Endothelial cell (in vitro differentiated cells): ENCODE measurements at places on chromosomes 16 and 17.

- DNase-seq = no peak
These were observed 14.1 kb downstream of the COL1A1 start for GRCh38 chr17:50187394-50187725.

GRCh38 chr16:75012380-75013081, 13.7 kb downstream of the ZNRF1 start:
- DNase-seq = no peak

GRCh38 chr16:27355610-27356009, 41.8 kb downstream of the IL4R start:
- peak; percentile 52 for DNase-seq

DNA sequence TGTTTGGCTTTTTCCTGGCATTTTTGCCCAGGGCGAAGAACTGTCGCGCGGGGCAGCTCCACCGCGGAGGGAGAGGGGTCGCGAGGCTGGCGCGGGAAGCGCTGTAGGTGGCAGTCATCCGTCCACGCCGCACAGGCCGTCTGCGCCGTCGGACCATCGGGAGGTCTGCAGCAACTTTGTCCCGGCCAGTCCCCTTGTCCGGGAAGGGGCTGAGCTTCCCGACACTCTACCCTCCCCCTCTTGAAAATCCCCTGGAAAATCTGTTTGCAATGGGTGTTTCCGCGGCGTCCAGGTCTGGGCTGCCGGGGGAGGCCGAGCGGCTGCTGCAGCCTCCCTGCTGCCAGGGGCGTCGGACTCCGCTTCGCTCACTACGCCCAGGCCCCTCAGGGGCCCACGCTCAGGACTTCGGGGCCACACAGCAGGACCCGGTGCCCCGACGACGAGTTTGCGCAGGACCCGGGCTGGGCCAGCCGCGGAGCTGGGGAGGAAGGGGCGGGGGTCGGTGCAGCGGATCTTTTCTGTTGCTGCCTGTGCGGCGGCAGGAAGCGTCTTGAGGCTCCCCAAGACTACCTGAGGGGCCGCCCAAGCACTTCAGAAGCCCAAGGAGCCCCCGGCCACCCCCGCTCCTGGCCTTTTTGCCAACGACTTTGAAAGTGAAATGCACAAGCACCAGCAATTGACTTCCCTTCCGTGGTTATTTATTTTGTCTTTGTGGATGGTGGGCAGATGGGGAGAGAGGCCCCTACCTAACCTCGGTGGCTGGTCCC, 2.3 kb upstream of the CBX4 start:
- DNase-seq = no peak

- DNase-seq = no peak
These were observed 53.9 kb upstream of the ERN1 start for GRCh38 chr17:64183815-64184214.

DNA sequence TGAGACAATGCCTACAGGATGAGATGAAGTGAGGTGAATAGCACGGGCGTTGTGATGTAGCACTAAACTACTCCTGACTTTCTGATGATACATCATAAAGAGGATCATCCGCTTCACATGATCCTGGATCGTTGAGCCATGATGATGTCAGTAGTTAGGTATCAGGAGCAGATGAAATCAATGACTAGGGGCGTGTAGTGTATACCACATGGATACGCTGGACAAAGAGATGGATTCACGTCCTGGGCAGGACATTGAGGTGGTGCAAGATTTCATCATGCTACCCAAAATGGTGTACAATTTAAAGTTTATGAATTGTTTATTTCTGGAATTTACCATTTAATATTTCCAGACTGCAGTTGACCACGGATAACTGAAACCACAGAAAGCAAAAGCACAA, 156.6 kb downstream of the ANKFN1 start:
- no peak for DNase-seq

DNA sequence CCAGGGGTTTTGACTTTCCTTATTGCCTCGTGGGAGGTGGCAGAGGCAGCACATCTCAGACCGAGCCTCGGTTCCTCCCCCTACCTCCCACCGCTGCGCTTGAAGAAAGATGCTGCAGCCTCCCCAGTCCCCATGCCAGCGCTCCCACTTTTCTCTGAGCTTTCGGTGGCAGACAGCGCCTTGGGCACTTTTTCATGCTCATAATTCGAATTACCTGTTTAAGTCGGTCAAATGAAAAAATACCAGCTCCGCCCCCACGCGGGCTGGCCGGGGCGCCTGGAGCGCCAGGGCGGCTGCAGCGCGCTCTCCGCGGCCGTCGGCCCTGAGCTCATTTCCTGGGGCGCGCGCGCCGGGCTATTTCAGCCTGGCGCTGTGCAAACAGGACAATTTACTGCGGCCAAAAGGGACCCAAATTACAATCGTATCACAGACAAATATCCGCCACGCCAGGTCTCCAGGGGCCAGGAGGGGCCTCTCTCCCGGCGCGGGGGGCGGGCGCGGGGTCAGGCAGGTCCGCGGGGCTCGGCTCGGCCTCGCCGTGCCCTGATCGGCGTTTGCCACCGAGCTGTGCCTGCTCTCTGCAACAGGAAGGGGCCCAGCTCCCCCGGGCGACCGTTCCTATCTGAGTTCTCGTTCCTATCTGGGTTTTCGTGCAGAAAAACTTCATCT, 45.0 kb downstream of the SOST start:
- peak; percentile 51 for DNase-seq

- DNase-seq = no peak
These were observed 3.1 kb downstream of the EVI2A start for GRCh38 chr17:31318298-31318801.

GRCh38 chr17:66126231-66126630, 65.7 kb downstream of the CEP112 start:
- no peak for DNase-seq

DNA sequence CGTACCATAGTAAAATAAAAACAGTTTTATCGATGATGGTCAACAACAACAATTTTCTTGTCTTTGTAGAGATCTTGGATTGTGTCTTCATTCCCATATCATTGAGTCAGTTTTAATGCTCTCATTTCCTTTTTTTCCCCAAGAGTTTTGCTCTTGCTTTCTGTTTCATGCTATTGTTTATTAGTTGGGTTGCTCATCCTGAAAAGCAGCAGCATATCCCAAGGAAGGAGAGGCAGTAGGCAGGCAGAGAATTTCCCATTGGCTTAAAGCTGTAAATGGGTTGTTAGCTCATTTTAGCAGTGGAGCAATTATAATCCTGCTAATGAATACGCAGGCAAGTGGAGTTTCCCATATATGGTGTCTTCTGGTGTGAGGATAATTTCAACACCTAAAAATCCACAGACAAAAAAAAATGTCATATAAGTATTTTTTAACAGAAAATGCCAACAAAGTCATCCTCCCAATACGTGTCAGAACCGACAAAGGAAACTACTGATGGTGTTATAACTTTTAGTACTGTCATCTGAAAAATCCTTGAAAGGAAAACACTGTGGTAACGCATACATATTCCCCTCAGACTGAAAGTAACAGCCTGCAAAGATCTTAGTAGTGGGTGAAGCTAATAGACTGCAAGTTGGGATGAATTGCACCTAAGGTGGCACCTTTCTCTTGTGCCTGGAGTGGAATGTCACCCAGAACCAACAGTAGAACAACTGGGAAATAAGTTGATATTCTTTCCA, 218.3 kb downstream of the FTO start:
- no peak for DNase-seq

GRCh38 chr17:73430848-73431247, 119.0 kb upstream of the CDC42EP4 start:
- no peak for DNase-seq

- no peak for DNase-seq
These were observed 4.0 kb upstream of the LMF1 start for GRCh38 chr16:974611-975261.

- no peak for DNase-seq
These were observed 17.3 kb downstream of the BANP start for GRCh38 chr16:87968541-87968940.

DNA sequence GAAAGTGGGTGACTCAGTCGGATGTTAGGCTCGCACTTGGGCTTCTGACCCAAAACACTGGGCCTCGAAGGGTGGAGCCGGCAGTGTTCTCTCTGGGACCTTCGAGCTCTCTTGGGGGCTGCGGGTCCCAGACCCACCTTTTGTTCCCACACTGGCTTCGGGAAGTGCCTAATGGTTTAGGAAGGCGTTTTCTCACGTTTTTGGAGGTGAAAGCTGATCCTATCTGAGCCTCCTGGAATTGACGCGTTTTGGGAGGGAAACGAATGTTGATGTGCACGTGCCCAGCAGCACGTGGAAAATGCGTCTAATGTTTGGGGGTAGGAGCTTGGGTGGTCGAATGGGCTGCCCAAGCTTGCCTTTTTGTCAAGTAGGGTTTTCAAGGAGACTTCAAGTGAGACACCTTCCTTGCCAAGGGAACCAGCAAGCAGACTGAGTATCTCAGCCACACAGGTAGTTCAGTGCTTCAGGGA, 666 bp downstream of the HGS start:
- no peak for DNase-seq

DNA sequence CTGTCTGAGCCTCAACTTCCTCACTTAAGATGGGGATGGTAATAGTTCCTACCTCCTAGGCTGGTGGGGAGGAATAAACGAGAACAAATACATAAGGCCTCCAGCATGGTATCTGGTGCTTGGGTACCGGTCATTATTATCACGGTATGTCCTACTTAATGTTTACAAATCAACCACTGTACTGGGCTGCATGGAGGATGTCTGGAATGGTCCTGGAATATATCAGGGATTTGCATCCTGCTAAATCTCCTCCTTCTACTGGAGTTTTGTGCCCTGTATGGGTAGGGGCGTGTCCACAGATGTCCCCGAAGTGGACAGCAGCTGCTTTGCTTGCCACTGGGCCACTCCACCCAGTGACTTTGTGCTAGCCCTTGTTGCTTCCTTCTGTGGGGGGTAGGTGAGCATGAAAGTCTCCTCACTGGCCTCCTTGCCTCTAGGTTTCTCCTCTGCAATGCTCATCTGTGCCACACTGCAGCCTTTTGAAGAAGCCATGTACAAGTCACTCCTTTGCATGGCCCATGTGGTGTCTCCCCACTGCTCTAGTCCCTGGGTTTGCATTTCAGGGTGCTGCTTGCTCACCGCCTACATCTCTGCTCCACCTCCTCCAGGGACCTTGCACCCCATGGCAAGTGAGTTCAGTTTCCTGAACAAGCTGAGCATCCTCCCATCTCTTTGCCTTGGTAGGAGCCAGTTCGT, 2.2 kb upstream of the CMIP start:
- DNase-seq = no peak

GRCh38 chr16:89159066-89159849, 12.3 kb upstream of the CDH15 start:
- DNase-seq = no peak

- DNase-seq = no peak
These were observed 50.8 kb upstream of the ZCCHC14 start for GRCh38 chr16:87543436-87544191.

- DNase-seq = peak; percentile 30
These were observed 256.2 kb downstream of the FOXL1 start for GRCh38 chr16:86834451-86835035.

DNA sequence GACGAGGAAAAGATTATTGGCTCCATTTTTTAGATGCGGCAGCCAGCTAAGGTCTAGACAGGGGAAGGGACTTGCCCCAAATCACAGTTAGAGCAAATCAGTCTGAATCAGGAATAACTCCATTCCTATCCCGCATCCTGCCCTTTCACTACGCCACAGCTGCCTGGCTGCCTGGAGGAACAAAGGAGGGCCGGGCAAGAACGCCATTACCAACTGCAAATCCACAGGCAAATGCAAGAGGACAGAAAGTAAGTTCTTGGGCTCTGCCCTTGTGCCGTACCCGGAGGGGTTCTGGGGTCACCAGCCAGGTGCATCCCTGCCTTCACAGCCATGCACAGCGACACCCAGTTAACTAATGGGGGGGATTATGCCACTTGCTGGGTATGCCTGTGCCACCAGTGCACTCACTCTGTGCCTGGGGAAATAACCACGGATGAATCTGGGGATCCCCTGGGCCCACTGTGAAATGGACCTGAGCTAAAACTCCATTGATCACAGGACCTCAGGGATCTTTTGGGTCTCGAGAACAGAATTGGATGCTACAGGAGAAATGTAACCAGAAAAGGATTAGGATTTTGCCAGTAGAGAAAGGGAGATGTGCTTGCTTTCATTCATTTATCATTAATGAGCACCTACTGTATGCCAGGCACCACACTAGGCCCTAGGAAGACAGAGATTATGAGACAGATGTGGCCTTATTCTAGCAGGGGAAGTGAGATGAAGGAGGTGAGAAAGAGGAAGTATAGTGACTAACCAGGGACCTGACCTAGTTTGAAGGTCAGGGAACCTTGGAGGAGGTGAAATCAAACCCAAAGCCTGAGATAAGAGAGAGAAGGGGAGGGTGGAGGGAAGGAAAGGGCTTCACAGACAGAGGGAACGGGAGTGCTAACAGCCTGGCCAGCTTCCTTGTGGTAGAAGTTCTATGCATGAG, 17.7 kb downstream of the BCL7C start:
- DNase-seq = peak; percentile 25

- no peak for DNase-seq
These were observed 4.1 kb upstream of the SIRT7 start for GRCh38 chr17:81921996-81922565.

GRCh38 chr16:50301626-50302471, 35.5 kb downstream of the ADCY7 start:
- DNase-seq = no peak

DNA sequence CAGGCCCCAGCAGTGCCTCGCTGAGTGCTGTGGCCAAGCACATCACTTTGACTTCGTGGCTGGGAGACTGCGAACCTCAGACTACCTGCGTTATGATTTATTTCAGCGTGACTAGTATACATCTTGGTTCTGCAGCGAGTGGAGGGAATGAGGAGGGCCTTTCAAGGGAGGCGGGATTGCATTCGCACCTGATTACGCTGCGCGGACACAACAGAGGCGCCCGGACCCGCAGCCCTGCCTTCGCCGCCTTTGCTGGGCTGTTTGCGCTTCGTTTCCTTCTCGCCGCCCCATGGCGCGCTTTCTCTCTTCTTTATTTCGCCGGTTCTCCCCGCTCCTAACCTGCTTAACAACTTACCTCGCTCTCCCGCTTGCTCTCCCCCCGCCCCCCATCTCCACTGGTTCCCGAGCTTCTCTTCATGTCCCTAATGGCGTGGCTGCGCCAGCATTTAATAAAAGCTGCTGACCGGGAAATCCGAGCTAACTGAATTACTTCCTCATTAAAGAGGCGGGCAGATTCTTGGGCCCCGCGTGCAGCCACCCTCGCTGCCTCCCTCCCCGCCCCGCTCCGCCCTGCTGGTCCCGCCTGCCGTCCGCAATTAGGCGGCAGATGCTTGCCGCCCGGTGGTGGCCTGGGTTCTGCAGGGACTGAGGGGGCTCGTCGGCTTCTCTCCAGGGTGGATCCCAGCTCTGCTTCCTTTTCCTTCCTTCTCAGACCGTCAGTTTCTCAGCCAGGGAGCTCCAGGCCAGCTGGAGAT, 257.6 kb upstream of the SDK2 start:
- peak; percentile 41 for DNase-seq

DNA sequence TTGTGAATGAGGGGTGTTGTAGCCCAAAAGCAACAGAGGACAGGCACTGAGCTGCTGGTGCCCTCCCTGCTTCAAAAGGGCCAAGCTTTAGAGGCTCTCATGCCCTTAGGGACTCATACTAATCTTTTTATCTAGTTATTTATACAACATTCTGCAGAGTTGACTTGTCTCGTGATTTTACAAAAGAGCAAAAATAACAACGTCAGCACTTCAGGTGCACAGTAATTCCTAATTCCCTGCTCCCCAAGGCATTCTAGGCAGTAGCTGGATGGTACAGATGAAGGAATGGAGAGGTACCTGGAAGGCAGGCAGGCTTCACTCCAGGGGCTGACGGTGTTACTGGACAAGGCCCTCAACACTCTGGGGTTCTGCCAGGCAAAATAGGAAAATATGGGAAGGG, 406.7 kb upstream of the CCL2 start:
- no peak for DNase-seq

GRCh38 chr17:80582165-80582564, 37.5 kb downstream of the RPTOR start:
- no peak for DNase-seq

GRCh38 chr16:82091241-82091640, 56.2 kb downstream of the HSD17B2 start:
- no peak for DNase-seq
